Esophagus squamous epithelium (tissue), 5 donors: ENCODE measurements at places on chromosomes 12 and 14. TPM values are rescaled to one million over a fixed set of nuclear protein-coding genes. Genes with fewer than 3 reads are reported as not detected.
A peak's percentile ranks its signal among the peaks of the same experiment; 100 is the strongest.

GRCh38 chr12:58765653-58766512, 154.4 kb downstream of the LRIG3 start:
- H3K4me1 ChIP-seq: no peaks in the 10 kb centered on the region
- H3K27ac ChIP-seq: no peak overlapping the region
- no peak overlapping the region for H3K4me3 ChIP-seq
- no peaks in the 10 kb centered on the region for H3K27me3 ChIP-seq
- no peaks in the 10 kb centered on the region for H3K36me3 ChIP-seq

DNA sequence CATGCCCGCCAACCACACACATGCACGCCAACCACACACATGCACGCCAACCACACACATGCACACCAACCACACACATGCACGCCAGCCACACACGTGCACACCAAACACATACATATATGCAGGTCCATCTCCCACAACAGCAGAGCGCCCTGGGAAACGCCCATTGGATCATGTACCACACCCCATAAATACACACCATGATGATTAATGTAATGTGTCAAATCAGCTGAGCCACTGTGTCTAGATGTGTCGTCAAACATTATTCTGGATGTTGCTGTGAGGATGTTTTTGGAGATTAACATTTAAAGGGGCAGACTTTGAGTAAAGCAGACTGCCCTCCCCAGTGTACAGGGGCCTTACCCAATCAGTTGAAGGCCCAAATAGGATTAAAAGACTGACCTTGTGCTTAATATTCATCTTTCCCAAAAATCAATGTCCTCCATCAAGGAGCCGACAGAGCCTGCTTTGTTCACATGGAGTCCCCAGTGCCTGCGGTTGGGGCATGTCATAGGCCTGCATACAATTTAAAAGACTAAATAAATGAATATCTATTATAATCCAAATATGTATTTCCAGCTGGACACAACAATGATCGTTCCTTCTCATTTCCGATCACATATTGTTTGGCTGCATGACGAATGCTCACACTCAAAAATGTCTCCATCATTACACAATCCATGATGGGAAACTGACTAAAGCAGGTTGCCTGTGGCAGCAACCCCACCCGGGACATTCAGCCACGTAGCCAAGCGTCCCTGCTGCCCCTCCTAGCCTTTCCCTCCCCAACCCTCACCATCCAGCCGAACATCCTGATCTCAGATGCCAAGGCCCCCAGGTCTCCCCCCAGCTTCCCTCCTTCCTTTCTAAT, 23.2 kb upstream of the BDKRB2 start:
- no peak for DNase-seq
- no peaks in the 10 kb centered on the region for H3K36me3 ChIP-seq

GRCh38 chr12:128864516-128865186, 11.4 kb downstream of the GLT1D1 start:
- H3K27ac ChIP-seq: no peak overlapping the region
- H3K36me3 ChIP-seq: no peaks in the 10 kb centered on the region
- no peaks in the 10 kb centered on the region for H3K4me1 ChIP-seq
- H3K27me3 ChIP-seq: no peaks in the 10 kb centered on the region

GRCh38 chr14:105087308-105087962, 22.2 kb upstream of the GPR132 start:
- H3K4me1 ChIP-seq: peaks cover 70% of the 10 kb centered on the region
- no peaks in the 10 kb centered on the region for H3K36me3 ChIP-seq
- peak overlapping the region; percentile 85 for H3K27ac ChIP-seq
- DNase-seq: no peak

DNA sequence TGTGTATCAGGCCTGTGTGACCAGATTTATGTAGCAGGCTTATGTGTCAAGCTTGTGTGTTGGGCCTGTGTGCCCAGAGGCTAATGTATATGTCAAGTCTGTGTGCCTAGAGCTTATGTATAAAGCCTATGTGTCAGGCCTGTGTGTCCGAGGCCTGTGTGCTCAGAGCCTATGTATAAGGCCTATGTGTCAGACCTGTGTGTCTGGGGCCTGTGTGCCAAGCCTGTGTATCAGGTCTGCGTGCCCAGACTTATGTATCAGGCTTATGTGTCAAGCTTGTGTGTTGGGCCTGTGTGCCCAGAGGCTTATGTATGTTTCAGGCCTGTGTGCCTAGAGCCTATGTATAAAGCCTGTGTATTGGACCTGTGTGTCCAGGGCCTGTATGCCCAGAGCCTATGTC, 249.3 kb upstream of the AVPR1A start:
- H3K27me3 ChIP-seq: no peaks in the 10 kb centered on the region
- no peak overlapping the region for H3K27ac ChIP-seq
- DNase-seq: no peak
- H3K4me3 ChIP-seq: no peak overlapping the region
- no peaks in the 10 kb centered on the region for H3K36me3 ChIP-seq

- H3K4me3 ChIP-seq: no peak overlapping the region
- no peak for DNase-seq
- H3K27me3 ChIP-seq: no peaks in the 10 kb centered on the region
- H3K27ac ChIP-seq: no peak overlapping the region
Measured at GRCh38 chr12:116959845-116960514, 49.2 kb downstream of the FBXW8 start.

NTS gene
- total RNA-seq: not detected

RTRAF gene
- 46.7 TPM for total RNA-seq
